ENCODE measurements at places on chromosomes 16 and 17.

DNA sequence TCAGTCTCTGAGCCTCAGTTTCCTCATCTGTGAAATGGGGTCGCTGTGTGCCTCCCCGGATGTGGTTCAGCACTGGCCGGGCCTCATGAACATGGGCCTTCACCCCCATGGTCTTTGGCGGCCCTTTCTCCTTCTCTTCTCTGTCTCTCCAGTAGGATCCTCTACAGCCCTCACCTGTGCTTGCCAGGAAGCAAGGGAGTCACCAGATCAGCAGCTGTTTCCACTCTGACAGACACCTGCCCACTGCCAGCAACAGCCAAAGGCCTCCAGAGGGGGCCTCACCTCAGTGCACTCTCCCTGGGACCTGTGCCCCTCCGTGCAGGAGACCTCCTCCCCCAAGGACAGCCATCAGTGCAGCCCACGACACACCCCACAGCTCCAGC, 89.4 kb downstream of the C16orf78 start:
- no peak for DNase-seq

- no peak for DNase-seq
Measured at GRCh38 chr16:85415196-85416090, 197.7 kb upstream of the GSE1 start.

DNA sequence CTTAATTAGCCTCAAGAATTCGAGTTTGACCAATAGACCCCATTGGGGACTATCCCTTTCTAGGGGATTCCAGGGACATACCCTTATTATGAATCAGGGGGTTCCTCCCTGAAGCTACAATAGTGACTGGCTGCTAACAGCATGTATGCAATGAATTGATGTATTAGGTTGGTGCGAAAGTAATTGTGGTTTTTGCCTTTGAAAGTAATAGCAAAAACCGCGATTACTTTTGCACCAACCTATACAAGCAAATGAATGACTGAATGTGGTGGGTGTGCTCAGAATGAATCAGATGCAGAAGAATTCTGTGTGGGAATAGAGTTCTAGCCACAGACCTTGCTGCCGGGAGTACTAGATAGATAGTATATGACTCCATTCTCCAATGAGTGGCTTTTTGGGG, 76.7 kb downstream of the HLF start:
- DNase-seq = peak; percentile 45

DNA sequence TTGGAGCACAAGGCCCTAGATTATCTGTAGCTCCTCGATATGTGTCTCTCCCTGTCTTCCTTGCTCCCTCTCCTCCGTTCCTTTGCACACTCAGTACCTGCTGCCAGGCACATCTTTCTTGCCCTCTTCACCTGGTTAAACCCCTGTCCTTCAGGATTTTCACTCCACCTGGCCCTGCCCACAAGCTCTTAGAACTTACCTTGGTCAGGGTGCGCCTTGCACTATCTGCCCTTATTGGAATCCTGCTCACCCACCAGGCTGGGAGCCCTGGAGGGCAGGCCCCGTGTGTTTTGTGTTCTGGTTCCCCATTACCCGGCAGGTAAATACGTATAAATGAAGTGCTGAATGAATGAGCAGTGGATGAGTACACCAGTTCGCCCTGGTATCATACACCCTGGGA, 54.6 kb downstream of the MARCHF10 start:
- no peak for DNase-seq

DNA sequence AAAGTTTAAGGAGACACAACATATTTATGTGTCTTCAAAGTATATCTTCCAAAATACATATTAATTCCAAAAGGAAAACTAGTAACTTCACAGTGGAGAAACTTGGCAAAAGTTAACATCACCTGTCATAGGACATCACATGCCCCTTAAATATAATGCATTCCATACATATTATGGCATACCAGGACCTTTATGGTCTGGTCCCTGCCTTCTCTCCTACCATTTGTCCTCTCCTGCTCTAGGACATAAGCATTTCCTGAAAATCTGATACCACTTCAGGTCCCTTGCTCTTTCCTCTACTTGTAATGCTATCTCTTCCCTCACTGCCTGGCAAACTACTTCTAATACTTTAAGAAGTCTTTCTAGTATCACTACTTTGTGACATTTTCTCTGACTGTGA, 168.1 kb upstream of the RBL2 start:
- DNase-seq = no peak

DNA sequence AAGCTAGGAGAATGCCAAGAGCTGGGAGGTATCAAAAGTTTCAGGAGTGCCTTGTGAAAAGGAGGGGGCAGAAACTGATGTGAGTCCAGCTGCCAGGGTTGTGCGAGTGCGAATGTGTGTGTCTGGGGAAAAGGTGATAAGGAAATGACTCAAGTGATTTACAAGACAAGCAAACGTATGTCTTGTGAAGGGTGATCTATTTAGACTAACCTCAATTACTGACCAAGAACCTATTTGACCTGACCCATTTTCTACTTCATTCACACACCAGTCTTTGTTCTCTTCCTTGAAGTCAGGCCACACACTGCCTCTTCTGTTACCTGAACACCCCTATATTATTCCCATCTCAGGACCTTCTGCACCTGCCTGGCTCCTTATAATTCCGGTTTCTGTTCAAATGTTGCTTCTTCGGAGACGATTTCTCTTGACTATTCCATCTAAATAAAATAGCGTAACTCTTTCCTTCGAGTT, 1.0 kb downstream of the GDE1 start:
- peak; percentile 53 for DNase-seq

- DNase-seq = no peak
Measured at GRCh38 chr17:61555127-61555566, 35.9 kb downstream of the NACA2 start.

- DNase-seq = no peak
Measured at GRCh38 chr17:77577491-77577890, 381.0 kb upstream of the TNRC6C start.

- no peak for DNase-seq
Measured at GRCh38 chr16:47395733-47396498, 64.9 kb downstream of the ITFG1 start.

DNA sequence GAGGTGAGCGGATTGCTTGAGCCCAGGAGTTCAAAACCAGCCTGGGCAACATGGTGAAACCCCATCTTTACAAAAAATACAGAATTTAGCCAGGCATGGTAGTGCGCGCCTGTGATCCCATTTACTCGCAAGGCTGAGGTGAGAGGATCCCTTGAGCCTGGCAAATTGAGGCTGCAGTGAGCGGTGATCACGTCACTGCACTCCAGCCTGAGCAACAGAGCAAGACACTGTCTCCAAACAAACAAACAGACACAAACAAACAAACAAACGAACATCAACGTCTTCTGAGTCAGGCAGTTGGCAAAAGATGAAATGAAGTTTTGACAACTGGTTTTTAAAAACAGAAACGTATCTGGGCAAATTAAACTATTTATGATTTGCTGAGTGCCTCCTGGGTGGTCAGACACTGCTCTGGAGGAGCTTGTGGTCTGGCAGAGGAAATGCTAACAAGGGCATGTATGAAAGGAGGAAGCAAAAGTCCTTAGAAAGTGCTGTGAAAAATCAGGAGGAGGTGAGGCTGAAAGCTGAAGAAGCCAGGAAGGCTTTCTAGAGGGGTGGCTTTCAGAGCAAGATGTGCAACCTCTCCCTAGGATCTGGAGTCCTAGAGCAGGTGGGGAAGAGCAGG, 10.2 kb upstream of the KRT20 start:
- DNase-seq = no peak

DNA sequence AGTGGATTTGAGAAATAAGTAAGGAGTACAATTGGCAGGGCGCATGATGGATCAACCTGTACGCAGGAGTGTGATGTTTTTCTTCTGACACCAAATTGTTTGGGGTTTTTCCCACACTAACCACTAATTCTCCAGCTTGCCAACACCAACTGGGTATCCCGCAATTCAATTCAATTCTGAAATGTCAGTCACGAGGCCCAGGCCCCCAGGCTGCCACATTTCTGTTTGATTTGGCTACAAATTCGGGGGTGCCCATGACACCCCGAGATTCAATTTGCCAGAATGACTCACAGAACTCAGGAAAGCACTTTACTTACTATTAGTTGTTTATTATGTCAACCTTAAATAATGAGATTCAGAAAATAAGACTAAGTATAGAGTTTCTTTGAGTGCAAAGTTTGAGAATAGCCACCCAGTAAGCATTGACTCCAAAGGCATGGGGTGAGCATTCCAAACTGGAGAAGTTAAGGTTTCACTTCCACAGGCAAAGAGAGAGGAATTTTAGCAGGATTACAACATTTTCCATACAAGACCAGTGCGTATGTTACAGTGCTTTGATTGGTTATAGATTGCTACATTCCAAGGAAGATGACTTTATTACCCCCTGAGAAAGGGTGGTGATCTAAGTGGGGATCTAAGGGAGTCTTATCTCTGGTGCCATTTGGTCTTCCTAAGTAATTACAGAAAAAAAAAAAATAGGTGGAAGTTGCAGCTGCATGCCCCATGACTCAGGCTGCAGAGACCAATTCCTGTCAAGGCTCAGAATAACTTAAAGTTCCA, 11.5 kb downstream of the SLC46A1 start:
- peak; percentile 16 for DNase-seq

- no peak for DNase-seq
Measured at GRCh38 chr16:85396879-85397871, 215.9 kb upstream of the GSE1 start.

All from renal cortical epithelial cell (primary cell).